ENCODE measurements at places on chromosomes 4 and X.

DNA sequence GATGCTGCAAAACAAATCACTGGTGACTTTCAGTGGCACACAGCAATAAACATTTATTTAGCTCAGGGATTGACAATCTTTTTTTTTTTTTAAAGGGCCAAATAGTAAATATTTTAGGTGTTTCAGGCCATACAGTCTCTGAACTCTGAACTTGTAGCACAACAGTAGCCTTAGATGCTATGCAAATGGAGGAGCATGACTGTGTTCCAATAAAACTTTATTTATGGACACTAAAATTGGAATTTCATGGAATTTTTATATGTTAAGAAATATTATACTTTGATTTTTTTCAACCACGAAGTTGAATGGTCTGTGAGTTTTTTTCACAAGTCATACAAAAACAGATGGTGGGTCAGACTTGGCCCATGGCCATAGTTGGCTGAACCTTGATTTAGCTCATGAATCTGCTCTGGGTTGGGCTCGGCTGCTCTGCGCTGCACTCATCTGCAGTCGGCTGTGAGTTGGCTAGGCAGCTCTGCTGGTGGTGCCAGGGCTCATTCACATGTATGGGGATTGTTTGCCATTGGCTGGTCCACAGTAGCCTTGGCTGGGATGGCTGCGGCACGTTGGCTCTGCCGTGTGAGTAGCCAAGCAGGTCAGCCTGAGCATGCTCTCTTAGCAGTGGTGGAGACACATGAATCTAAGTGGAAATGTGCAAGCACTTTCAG lies 231.7 kb upstream of the PGRMC2 start:
- no peak for ATAC-seq

DNA sequence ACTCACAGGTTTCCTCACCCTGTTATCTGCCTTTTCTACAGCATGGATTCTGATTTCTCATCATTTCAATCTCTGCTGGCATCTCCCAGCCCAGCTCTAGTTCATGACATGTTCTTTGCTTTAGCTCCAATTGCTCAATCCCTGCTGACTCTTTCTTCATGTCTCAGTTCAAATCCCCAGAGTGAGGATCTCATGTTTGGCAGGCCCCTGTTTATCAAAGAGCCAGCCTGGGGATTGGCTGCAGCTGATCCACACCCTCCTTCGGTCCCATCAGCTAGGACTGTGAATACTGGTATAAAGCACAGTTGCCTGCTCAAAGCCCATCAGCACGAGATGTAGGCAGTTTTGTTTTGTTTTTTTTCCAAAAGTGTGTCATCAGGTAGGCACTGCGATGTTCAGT lies 14.4 kb upstream of the CC2D2A start:
- ATAC-seq = no peak

DNA sequence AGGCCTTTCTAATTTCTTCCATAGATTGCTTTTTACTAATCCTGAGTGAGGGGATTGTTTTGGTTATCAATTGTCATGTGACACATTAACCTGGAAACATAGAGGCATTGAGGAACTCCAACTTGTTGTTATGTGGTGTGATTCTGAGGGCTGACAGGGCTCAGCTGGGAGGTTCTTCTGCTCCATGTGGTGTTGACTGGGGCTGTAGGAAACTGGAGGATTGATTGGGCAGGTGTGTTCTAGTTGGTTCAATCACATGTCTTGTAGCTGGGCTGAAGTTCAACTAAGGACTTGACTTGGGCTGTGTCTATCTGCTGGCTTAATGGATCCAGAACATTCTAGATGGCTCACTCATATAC lies 10.8 kb upstream of the CRLF2 start:
- ATAC-seq = no peak

GRCh38 chr4:87918314-87919058 lies 57.0 kb upstream of the SPP1 start:
- no peak for ATAC-seq

DNA sequence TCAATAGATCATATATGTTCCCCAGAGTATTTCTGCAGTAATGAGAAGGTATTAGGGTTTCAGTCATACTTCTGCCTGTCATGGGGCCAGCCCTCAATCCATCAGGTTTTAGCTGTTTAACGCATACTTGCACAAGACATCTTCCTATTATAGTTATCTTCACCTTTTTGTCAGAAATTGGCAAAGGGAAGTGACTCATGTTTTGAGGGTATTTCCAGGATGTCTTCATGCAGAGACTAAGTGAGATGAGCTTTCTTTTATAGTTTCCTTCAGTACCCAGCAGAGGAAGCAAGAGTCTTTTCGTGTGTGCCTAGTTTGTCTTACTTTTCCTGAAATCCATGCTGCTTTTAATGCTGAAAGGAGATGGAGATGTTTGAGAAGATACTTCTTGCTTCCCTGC lies 9.5 kb downstream of the CSTF2 start:
- ATAC-seq = peak; percentile 75

GRCh38 chr4:158013858-158014257 lies 159.0 kb downstream of the GASK1B start:
- ATAC-seq = no peak
